Cortex of kidney (tissue), 1 donor: ENCODE measurements at places on chromosomes 11 and 22.

GRCh38 chr11:95684701-95685100 lies 104.9 kb downstream of the FAM76B start:
- DNase-seq: no peak

DNA sequence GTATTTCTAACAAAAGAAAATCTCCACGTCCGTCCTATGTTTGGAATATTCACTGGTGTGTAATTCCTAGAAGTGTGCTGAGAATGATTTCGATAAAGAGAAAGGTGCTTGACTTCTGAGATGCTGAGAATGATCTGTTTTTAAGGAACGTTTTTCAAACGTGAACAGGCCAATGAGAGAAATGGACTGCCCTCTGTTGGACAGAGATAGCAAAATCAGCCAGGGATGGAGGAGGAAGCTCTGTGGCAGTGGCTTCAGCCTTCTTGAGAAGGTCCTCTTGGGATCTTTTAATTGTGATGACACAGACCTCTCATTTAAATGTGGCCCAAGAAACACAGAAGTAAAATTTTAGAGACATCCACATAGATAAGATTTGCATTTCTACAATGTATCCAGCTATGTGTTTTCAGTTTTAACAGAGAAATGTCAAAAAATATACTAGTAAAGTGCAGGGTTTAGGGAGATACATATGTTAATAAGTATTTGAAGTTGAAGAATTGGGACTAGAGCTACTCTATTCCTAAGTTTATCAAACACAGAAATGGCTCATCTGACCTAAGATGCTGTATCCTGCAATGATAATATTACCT lies 84.0 kb upstream of the RCN1 start:
- no peak for DNase-seq

DNA sequence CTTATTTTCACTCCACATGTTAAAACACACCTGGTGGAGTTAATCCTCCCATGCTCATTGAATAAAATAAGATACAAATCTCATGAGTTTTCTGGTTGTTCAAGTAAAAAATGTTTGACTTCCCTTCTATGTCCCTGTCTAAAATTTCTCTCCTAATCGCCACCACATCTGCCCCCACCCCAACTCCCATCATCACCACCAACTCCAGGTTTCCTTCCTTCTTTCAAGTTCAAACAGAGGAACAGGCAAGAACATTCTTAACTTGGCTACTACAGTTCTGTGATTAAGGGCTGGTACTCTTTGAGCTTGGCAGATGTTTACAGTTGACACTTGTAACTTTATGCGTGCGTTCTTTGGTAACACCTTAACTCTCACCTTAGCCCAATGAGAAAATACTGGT lies 9.1 kb upstream of the PSMA1 start:
- DNase-seq: no peak

GRCh38 chr11:64356498-64357411 lies 2.2 kb upstream of the RPS6KA4 start:
- DNase-seq: no peak

DNA sequence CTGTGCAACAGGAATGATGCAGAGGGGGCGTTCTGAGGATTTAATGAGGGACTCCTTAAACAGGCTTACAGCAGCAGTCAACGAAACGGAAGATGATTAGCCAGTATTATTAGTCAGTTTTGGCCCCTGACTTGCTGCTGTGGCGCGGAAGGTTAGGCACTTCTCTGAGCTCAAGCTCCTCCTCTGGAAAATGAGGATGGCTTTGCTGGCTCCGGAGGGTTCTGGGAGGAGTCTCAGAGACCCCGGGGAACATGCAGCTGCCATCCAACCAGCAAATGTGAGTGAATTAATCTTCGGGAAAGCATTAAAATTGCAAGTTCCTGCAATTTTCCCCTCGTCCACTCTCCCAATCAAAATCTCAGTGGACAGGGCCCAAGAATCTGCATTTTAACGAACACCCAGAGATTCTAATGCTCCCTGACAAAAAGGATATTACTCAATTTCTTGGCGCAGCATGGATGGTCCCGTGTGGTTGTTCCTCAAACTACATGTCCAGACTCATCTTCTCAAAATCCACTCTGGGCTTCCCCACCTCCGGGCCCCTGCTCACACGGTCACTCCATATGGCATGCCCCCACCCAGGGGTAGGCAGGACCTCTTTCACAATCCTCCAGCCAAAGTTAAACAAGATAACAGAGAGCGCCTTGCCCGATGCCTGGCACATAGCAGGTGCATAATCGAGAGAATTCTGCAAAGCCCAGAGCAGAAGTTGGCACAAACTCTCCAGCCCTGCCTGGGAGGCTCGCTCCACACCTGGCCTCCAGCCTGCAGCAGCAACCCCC lies 6.4 kb downstream of the ELFN2 start:
- DNase-seq: no peak

DNA sequence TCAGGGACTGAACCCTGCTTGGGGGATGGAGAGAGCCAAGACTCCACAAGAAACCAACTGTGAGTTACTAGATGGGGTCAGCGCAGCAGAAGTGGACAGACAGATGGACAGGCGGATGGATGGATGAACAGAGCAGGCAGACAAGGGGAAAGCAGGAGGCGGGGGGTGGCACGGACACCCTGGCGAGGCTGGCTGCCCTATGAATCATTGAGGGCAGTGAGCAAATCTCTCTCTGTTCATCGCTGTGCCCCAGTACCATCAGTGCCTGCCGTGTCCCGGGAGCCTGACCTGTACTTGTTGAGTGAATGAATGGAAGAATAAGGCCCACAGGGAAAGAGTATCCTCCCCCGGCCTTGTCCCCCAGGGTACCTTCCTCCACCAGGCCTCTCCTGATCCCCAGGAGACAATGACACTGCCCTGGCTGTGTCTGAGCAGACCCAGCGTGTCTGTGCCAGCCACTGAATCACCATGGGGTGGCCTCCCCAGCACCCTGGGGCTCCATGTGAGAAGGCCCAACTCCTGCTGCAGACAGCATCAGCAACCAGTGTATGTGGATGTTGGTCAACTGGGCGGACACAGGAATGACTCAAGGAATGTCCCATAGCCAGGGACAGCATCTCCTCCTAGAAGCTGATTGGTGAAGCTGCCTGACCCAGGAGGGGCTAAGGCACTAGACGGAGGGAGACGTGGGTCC lies 5.1 kb upstream of the KLHL35 start:
- DNase-seq: no peak

GRCh38 chr11:64742087-64742888 lies 1.7 kb downstream of the RASGRP2 start:
- DNase-seq: no peak

GRCh38 chr11:10683429-10683828 lies 10.1 kb downstream of the IRAG1 start:
- no peak for DNase-seq

DNA sequence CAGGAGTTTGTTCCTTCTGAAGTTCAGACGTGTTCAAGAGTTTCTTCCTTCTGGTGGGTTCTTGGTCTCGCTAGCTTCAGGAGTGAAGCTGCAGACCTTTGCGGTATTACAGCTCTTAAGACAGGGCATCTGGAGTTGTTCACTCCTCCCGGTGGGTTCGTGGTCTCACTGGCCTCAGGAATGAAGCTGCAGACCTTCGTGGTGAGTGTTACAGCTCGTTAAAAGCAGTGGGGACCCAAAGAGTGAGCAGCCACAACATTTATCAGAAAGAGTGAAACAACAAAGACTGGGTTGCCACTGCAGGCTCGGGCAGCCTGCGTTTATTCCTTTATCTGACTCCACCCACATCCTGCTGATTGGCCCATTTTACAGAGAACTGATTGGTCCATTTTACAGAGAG lies 373.1 kb downstream of the ETS1 start:
- DNase-seq: no peak

- DNase-seq: no peak
These were observed 195.4 kb upstream of the ARHGAP20 start for GRCh38 chr11:110907629-110908028.

DNA sequence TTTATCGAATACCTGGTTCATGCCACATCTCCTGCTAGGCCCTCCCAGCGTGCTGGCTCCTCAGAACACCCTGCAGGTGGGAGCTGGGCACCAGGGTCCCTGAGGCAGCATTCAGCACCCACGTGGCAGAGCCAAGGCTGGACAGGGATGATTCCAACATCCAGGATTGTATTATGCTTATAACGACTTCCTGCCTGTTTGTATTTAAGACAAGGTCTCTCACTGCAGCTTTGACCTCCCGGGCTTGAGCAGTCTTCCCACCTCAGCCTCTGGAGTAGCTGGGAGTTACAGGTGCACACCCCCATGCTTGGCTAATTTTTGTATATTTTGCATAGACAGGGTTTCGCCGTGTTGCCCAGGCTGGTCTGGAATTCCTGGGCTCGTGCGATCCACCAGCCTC lies 64.7 kb upstream of the WNT7B start:
- no peak for DNase-seq

DNA sequence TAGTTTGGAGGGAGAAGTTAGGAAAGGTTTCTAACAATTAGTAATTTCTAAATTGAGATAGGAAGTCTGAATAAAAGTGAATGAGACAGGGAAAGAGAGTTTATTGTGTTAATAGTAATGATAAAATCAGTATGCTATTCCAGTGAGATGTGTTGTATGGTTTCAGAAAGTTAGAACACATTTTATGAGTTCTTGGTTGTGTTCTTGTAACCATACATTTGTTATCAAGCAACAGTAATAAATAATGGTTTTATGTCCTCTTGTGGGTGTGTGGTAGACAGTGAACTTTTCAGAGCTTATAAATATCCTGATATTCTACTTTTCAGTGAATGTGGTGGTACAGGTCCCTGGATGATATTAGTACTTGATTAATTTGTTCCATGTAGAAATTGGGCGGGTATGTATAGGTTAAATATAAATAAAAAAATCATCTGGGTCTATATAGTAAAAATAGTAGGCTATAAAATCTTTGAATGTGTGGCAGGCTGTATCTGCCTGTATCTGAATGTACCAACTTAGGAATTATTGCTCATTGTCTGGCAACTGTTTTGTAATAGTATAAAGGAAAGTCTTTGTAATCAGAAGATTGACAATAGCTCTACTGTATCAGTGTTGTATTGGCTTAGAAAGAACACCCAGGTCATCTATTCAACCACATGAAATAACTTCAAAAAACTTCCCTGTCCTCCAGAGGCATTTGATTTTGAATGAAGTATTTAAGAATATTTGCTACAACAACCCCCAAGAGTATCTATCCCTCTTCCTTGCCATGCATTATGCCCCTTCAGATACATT lies 54.8 kb downstream of the UVRAG start:
- DNase-seq: no peak

DNA sequence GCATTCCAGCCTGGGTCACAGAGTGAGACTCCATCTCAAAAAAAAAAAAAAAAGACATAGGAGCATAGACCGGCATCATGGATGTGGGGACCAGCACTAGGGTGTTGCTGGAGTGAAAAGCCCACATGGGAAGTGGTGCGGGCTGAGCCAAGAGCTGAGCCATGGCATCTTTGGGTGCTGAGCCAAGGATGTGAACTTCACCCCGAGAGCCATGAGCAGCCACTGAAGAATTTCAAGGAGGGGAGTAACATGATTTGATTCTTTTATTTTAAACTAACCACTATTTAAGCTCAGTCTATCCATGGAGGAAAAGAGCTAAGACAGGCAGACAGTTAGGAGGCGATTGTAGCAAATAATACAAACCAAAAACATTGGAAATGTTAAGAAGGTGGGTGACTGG lies 57.4 kb downstream of the AHNAK start:
- no peak for DNase-seq

- no peak for DNase-seq
These were observed 3.4 kb downstream of the DSCAML1 start for GRCh38 chr11:117793583-117793982.

DNA sequence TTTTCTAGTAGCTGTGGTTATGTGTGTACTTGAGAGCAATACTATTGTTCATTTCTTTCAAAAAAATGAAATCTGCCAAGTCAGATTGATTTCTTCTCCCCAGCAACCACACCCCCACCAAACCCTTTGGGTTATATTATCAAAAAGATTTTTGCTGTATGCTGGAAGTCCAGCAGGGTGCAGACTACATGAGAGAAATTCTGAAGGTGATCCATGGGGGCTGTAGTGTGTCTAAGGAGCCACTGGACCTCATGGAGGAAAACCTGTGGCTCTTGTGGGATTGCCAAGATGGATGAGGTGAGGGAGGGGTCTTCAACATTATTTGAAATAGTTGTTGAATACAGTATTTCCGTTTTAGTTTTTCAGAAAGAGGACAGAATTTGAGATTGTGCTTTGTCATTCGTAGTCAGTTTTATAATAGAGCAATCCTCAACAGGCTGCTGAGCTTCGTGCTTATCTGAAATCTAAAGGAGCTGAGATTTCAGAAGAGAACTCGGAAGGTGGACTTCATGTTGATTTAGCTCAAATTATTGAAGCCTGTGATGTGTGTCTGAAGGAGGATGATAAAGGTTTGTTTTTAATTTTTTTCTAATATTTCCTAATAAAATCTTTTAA lies 3.1 kb downstream of the EIF3M start:
- DNase-seq: no peak

- DNase-seq: no peak
These were observed 13.2 kb upstream of the POU2F3 start for GRCh38 chr11:120226714-120227113.

DNA sequence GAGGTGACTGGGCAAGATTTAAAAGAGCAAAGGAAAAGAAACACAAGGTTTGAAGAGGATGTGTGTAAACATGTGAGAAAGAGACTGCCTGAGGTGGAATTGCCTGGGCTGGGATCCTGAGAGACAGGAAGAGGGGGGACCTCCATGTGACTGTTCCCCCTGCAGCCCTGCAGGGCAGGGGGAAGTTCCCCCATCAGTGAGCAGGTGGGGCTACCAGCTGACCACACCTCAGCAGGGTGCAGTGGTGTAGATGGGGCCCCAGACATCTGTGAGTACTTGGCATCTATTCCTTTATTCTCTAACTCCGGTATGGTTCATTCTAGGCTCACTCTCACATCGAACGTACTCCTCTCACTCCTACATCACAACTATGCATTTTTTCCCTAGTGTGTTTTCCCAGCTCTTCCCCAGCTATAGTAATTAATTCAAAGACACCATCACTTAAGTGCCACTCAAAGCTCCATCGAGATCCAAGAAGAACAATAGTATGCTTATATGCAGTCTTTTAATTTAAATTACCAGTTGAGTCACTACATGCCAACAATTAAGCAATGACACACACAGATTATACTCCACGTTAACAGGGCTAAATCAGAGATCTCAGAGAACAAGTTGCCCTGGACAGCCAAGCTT lies 42.7 kb downstream of the LGR4 start:
- DNase-seq: no peak
